Ascending aorta (tissue), 2 donors: ENCODE measurements at places on chromosomes 2 and 18. TPM values are rescaled to one million over a fixed set of nuclear protein-coding genes. Genes with fewer than 3 reads are reported as not detected.

ANKAR gene
- total RNA-seq = 0.75 TPM

FAM110C gene
- total RNA-seq = 0.43 TPM

ZNF142 gene
- 79.7 TPM for total RNA-seq

GRCh38 chr2:120013597-120014223 lies 833 bp downstream of the EPB41L5 start:
- H3K4me3 ChIP-seq = peak overlapping the region; percentile 97
- H3K4me1 ChIP-seq = no peaks in the 10 kb centered on the region
- peak overlapping the region; percentile 91 for H3K27ac ChIP-seq
- H3K27me3 ChIP-seq = no peaks in the 10 kb centered on the region

DNA sequence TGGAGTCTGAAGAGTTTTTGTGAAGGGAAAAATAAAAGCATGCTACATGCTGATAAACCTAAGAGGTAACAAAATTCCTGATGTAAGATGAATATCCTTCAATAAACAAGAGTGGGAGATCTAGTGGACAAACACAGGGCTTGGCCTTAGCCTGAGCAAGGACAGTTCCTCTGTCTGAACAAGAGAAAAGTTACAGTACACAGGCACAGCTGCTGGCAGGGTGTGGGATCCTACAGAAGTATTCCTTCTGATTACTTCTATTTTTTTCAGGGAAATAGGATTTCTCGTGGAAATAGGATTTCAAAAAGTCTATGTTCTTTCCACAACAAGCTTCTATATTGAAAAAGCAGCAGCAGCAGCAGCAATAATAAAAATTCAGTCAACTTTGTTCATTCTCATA lies 54.1 kb downstream of the NBAS start:
- no peak overlapping the region for H3K27ac ChIP-seq
- DNase-seq = no peak
- no peaks in the 10 kb centered on the region for H3K4me1 ChIP-seq
- no peaks in the 10 kb centered on the region for H3K27me3 ChIP-seq
- no peak overlapping the region for H3K4me3 ChIP-seq
- peaks cover 35% of the 10 kb centered on the region for H3K36me3 ChIP-seq

GRCh38 chr2:13607139-13607538 lies 890.4 kb downstream of the TRIB2 start:
- no peaks in the 10 kb centered on the region for H3K36me3 ChIP-seq
- DNase-seq = no peak
- no peaks in the 10 kb centered on the region for H3K27me3 ChIP-seq
- no peak overlapping the region for H3K27ac ChIP-seq
- no peak overlapping the region for H3K4me3 ChIP-seq

- no peaks in the 10 kb centered on the region for H3K36me3 ChIP-seq
- H3K4me3 ChIP-seq = no peak overlapping the region
- DNase-seq = no peak
- H3K27ac ChIP-seq = no peak overlapping the region
- H3K4me1 ChIP-seq = no peaks in the 10 kb centered on the region
Measured at GRCh38 chr18:51988277-51988676, 351.7 kb upstream of the DCC start.

DNA sequence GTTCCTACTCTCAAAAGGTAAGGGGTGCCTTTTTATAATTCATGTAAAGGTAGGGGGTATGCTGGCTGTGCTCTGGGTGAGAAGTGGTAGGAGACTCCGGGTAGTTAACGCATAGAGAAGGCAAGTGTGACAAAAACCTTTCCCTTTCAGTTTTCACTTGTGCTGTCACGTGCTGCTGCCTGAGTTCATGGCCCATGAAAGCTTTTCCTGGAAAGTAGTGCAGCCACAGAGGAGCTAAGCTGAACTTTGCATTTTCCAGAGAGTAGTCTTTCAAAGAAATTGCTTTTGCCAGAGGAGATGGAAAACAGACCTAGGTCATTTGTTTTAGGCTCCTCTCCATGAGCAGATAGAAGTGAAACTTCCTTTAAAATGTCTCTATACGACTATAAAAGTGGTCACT lies 44.7 kb downstream of the THSD7B start:
- no peaks in the 10 kb centered on the region for H3K4me1 ChIP-seq
- no peaks in the 10 kb centered on the region for H3K36me3 ChIP-seq
- H3K27ac ChIP-seq = no peak overlapping the region
- no peak for DNase-seq
